ENCODE measurements at places on chromosomes 11 and 22.

- no peak for DNase-seq
Observed at GRCh38 chr11:86211619-86212018, 32.9 kb upstream of the EED start.

- DNase-seq = no peak
Observed at GRCh38 chr22:20174785-20175596, 24.1 kb upstream of the CCDC188 start.

GRCh38 chr11:57403802-57404147 lies 13.3 kb upstream of the PRG2 start:
- no peak for DNase-seq

DNA sequence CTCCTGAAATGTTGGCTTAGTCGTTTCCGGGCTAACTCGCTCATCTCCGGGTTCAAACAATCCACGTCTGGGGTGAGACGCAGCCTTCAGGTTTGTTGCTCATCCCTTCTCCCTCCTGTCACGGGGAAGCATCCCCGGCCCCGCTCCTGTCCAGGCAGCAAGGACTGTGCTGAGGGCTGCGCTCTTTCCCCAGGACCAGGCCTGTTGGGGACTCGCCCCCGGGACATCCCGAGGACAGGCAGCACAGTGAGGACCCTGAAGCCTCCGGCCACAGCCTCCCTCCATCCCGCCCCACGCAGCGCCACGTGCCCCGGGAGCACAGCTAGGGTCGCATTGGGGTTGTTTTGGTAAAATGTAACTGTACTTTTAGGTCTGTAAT lies 252.0 kb downstream of the BRD1 start:
- DNase-seq = no peak

DNA sequence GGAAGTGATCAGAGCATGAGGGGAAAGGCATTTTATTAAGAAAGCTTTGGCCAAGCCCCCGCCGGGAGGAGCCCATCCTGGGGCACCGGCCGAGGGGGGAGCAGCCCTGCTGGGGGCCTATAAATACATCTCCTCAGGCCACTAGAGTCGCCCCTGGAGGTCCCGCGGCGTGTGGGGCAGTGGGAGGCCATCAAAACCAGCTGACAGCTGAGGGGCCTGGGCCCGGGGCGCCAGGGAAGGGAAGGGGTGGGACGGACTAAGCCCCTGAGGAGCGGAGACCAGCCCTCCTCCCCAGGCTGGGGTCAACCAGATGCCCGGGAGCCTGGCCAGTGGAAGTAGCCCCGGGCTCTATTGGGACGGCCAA lies 13.1 kb downstream of the SCARF2 start:
- no peak for DNase-seq

- no peak for DNase-seq
Observed at GRCh38 chr22:40399621-40400020, 29.2 kb downstream of the SGSM3 start.

GRCh38 chr11:71207563-71207962 lies 44.8 kb downstream of the SHANK2 start:
- no peak for DNase-seq

DNA sequence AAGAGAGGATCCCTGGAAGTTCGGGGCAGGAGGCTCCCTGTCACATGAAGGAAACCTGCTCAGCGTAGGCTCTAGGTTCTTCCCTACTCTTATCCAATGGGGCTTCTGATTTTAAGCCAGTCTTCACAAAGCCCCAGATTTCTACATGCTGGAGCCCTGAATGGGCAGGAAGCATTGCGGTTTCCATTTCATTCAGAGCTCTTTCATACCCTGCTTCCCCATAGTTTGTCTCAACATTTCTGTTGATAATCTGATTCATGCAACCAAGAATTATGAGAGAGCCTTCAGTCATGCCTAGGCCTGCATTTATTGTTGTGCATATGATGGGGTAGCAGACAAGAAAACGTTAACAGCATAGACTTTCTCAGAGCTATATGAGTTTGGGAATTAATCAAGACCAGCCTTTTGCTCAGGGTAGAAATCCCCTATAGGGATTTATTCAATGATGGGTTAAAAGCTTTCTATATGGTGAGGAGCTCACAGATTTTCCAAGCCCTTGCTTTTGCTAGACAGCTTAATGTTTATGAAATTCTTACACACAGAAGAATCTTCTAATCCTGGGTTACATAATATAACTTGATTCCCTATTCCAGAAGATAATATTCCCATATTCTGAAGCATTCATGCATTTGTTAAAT lies 15.9 kb downstream of the OR51B4 start:
- no peak for DNase-seq

DNA sequence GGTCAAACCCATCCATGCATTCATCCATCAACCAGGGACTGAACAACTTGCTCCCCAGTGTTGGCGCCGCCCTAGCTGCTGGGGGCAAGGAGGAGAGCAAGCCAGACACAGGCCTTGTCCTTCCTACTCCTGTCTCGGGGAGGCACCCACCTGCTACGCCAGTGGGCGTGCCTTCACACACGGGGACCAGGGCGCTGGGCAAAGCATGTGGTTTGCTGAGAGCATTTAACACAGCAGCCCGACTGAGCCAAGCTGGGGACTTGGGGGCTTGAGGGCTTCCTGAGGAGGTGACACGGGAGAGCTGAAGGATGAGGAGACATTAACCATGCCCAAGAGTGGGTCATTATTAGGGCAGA lies 30.6 kb downstream of the CACNA1I start:
- no peak for DNase-seq

DNA sequence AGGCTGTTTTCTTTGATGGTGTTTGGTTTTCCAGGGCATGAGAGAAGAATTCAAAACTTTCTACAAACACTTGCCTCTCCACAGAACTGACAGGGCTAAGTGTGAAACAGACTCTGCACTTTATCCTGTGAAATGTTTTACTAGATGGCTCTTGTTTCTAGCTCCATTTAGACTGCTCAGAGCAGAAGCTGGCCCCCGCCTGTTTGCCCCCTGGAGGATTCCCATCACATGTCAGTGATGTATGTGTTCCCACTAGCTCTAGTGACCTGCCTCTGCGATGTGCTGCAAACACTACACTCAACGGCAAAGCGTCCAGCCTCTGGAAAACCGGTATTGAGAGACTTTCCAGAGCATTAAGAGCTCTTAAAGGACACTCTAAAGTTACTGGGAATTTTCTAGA lies 41.4 kb upstream of the PCF11 start:
- DNase-seq = no peak

- no peak for DNase-seq
Observed at GRCh38 chr11:102840018-102840417, 3.4 kb downstream of the MMP3 start.

DNA sequence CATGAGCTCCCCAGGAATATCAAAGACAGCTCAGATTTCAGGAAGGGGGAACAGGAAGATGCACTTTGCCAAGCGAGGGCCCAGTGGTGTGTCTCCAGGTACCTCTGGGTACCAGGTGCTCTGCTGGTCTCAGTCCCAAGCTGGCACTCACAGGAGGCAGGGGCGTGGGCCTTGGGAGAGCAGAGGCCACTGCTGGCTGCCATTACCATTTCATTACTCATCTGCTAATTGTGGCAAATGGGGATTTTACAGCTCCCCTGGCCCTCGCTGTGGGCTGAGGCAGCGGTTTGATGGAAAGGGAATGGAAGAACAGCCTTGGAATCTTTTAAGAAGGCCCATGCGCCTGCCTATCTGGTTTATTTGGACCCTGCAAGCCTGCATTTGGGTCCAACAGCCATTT lies 192.0 kb upstream of the NAV2 start:
- no peak for DNase-seq

DNA sequence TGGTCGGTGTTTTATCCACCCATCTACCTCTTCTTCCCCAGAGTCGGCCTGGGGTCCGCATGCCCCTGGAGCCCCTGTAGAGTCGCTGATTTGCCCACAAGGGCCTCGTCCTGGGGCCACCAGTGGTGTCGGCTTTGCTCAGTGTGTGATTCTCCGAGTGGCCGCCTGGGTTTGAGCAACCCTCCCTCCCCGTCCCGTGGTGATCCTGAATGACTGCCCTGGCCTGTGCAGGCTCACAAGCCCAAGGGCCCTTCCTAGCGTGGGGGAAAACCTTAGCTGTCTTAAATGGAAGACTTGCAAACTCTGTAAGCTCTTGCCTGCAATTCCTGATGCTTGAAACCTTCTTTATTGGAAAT lies 128.3 kb downstream of the OSBP2 start:
- no peak for DNase-seq

GRCh38 chr11:34208266-34209135 lies 103.1 kb downstream of the NAT10 start:
- no peak for DNase-seq

DNA sequence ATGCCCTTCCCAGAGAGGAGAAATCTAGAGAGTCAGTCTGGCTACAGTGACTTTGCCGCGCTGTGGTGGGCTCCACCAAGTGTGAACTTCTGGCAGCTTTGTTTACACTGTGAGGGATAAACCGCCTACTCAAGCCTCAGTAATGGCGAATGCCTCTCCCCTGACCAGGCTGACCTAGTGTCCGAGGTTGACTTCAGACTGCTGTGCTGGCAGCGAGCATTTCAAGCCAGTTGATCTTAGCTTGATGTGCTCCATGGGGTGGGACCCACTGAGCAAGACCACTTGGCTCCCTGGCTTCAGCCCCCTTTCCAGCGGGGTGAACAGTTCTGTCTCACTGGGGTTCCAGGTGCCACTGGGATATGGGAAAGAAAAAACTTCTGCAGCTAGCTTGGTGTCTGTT lies 38.6 kb upstream of the PTH start:
- DNase-seq = no peak

DNA sequence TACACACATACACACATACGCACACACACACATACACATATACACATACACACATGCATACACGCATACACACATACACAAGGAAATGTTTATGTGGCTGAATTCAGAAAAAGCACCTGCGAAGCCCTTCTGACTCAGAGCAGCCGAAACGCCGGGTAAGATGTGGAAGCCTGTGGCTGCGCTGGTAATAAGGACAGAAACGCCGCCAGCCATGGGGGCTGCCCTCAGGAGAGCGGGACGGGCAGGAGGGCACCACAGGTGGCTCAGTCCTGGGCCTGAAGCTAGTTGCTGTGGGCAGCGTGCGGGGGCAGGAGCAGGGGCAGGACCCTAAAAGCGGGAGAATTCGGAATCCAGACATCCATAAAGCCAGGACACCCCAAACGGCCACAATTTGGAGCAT lies 378.3 kb downstream of the BRD1 start:
- no peak for DNase-seq

GRCh38 chr22:47432683-47433082 lies 670.2 kb downstream of the TBC1D22A start:
- DNase-seq = no peak

DNA sequence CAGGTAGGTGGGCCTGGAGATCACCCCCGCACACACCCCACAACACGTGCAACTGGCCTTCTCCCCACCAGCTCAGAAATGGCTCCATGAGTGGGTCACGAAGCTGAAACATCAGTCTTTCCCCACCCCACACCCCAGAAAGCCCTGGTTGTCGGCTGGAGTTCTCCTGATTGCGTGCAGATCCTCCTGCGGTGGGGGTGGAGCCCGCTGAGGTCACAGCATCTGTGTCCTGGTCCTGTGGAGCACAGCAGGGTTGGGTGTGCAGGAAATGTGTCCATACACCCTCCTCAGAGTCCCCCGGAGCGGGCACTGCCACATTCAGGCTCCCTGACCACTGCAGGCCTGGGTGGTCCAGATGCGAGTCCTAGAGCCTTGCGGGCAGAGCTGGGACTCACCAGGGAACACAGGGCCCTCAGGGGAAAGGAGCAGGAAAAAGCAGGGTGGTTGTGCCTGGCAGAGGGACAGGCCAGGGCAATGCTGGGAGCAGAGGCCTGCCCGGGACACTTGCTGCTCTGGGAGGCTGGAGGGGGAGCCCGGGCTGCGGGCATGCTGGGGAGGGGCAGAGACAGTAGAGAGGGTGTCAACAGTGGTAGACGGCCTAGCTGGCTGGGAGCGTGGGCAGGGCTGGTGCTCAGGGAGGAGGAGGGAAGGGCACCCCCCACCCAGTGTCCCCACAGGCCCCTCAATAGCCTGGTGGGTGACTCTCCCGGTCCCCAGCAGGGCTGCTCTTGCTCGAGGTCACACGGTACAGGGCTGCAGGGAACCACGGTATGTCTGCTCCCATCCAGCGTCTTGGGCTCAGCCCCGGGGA lies 42.4 kb upstream of the PPARA start:
- DNase-seq = no peak

DNA sequence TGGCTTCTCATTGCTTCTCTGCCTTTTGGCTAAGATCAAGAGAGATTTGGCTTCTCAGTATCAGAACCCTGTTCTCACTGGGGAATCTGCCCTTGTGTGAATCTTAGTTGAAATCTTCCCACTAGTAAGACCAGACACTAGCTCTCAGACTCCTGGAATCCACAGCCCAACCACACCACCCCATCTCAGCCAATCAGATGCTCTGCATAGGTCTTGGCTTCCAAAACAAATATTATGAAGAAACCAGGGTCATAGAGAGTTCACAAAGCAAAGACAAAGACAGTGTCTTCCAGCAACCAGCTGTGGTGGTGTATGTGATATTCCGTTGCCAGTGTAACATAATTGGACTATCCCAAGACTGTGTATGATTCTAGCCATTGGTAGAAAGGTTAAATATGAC lies 5.4 kb downstream of the OR8B12 start:
- DNase-seq = no peak

DNA sequence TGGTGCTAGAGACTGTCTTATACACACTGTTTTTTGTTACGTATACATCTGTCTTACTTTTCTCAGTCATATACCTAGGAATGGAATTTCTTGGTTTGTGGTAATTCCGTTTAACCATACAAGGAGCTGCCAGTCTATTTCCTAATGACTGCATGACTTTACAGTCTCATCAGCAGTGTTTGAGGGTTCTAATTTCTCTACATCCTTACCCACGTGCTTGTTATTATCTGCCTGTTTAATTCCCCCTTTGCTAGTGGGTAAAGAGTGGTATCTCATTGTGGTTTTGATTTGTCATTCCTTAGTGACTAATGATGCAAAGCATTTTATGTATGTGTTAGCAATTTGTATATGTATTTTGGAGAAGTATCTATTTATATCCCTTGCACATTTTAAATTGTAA lies 1008.0 kb downstream of the FAM181B start:
- no peak for DNase-seq

DNA sequence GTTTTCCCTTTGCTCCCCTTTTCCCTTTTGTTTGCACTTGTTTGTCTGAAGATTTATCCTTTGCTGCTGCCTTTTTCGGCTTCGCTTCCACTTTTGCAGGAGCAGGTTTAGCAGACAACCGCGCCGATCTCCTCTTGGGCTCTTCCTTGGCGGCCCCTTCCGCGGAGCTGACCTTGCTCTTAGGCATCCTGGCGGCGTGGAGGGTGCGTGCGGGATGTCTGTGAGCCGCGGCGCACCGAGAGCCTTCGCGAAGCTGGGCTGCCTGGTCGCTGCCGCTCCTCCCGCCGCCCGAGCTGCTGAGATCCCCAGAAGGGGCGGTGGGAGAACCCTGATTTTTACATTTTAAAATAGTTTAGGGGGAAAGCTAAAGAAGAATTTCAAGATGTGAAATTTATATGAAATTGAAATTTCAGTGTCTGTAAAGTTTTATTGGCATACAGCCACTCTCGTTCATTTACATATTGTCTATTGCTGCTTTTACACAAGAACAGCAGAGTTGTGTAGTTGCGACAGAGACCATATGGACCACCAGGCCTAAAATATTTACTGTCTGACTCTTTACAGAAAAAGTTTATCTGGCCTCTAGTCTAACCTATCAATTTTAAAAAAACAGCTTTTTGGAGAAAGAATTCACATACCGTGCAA lies 105.2 kb upstream of the RRM1 start:
- DNase-seq = no peak

- DNase-seq = no peak
Observed at GRCh38 chr22:49705216-49705971, 122.3 kb downstream of the BRD1 start.

- DNase-seq = no peak
Observed at GRCh38 chr22:30637701-30638114, 2.1 kb downstream of the SLC35E4 start.

GRCh38 chr11:69087811-69088210 lies 39.1 kb downstream of the TPCN2 start:
- no peak for DNase-seq

GRCh38 chr11:122848186-122848585 lies 9.9 kb downstream of the CRTAM start:
- no peak for DNase-seq

Measured in NCI-H1436 treated with DMSO at 0.1 percent for 48 hours (cell line).